ENCODE measurements at places on chromosomes 7 and 10.
A peak's percentile ranks its signal among the peaks of the same experiment; 100 is the strongest.

DNA sequence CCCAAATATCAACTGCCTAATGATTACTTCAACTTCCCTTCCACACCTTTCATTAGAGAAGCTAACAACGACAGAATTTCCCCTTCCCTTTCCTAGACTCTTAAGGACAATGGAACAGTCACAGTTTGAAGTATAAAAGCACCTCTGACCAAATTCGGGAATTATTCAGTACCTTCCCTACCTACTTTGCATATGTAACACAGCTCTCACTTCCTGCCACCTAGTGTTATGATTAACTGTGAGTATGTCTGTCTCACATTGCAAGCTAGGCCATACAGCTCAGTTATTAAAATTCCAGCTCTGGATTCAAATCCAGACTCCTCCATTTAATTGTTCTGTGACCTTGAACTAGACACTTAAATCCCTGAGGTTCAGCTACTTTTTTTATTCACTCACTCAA lies 44.8 kb upstream of the HPSE2 start:
- no peak for DNase-seq

- DNase-seq: no peak
Measured at GRCh38 chr7:20700453-20701227, 85.2 kb downstream of the ABCB5 start.

DNA sequence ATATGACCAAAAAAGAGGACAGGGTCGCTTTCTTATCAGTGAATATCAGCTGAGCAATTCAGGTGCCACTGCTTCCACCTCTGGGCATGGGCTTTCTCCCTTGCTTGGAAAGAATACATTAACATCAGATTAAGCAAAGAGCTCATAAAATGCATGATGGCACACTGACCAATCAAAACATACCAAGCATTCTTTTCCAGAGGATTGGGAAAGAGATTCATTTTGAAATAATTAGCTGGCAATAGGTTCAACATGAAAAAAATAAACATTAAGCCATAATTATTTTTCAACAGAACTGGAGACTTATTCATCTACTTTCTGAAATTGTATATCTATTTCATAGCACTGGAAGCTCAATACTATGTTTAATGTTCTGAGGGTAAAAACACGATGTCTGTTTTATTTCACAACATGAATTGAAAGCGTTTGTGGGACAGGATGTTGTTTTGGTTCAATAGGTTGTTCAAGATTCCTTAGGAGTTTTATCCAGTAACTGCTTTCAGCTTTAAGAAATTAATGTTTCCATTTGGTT lies 53.2 kb downstream of the TFAM start:
- no peak for DNase-seq

DNA sequence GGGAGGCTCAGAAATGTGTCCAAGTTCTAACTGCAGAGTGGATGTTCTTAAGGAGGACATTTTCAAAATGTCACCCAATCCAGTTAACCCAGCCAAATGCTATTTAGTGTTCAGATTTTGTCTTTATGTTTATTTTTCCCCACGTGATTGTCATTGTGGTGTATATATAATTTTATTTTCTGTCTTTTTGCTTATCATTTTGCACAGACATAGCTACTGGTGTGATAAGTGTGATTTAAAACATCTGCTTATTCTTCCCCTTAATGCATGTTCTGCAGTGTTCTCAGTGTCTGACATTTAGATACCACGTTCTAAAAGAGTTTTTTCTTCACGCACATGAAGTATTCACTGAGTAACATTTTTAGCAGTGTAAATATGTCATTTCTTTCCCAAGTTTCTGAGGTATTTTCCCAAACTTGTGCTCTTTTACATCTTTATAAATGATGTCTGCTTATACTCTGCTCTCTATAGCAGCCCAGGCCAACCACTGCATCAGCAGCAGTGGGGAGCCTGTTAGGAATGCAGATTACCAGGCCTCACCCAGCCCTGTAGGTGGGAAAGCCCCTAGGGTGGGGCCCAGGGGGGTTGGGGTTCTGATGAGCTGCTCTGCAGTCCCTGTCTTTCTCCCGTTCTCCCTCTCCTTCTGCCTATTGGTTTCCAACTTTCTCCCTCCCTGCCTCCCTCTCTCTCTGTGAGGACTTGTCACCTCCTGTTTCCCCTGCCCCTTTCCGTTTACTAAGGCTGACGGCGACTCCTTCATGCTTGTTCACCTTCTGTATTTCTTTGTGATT lies 20.8 kb downstream of the ADCY1 start:
- DNase-seq: no peak

GRCh38 chr7:151114151-151115090 lies 28.1 kb downstream of the AGAP3 start:
- no peak for DNase-seq

- peak; percentile 52 for DNase-seq
Measured at GRCh38 chr7:74174606-74175082, 488 bp downstream of the EIF4H start.

DNA sequence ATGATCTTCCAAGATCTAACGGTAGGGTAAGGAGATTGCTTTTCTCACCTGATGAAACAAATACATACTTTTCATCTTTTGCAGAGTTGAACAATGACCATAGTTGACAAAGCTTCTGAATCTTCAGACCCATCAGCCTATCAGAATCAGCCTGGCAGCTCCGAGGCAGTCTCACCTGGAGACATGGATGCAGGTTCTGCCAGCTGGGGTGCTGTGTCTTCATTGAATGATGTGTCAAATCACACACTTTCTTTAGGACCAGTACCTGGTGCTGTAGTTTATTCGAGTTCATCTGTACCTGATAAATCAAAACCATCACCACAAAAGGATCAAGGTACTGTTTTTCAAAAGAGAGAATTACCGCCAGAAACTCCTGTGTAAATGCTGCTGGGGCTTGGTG lies 79.9 kb downstream of the ANKRD61 start:
- no peak for DNase-seq

- no peak for DNase-seq
Measured at GRCh38 chr7:36509962-36510361, 120.3 kb downstream of the ANLN start.

DNA sequence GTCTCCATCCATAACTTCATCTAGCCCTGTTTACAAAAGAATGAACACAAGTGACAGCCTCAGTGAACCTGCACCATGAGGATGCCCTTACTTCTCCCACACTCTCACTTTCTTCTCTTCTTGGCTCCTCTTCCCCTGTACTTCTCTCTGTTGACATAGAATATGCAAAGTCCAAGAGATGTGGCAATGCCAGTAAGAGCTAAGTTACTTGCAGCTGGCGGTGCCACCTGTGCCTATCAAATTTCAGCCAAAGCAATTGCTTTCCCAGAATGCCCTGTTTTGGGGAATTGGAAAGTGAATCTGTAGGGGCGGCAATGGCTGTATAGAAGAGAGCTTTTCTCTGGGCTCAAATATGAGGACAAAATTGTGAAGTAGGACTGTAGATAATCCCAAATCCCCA lies 557.8 kb downstream of the AUTS2 start:
- DNase-seq: no peak

- DNase-seq: no peak
Measured at GRCh38 chr10:31479752-31480151, 160.7 kb downstream of the ZEB1 start.

DNA sequence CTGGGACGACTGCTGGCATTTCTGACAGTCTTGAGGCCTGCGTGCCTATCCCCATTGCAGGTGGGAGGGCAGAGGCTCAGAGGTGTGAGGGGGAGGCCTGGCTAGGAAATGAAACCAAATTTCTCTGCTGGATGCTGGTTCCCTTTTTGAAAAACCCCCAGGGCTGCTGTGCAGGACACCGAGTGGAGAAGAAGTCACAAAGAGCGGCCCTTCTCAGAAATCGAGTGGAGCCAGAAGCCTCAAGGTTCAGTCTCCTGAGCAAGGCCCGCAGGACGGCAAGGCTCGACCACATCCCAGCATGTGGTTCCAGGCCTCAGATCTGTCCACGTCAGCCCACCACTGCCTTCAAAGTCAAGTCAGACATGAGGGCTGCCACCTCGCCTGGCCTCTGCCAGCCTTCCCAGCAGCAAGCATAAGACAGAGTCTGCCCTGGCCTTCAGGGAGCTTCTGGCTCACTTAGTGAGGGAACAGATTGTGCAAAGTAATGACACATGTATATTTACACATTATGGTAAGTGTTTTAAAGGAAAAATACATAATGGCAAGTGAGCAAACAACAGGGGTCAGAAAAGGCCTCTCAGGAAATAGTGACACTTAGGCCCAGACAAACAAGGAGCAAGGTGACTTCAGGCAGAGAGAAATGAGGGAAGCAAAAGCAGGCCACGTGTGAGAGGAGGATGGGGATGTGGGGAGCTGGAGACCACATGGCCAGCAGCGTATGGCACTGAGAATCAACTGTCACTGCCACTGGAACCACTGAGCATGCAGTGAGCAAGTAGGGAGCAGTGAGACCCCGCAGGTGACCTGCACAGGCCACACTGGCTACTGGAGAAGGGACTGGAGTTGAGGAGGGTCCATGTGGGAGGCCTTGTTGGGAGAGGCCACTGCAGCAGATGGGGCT lies 86.7 kb downstream of the ARHGAP22 start:
- DNase-seq: no peak

DNA sequence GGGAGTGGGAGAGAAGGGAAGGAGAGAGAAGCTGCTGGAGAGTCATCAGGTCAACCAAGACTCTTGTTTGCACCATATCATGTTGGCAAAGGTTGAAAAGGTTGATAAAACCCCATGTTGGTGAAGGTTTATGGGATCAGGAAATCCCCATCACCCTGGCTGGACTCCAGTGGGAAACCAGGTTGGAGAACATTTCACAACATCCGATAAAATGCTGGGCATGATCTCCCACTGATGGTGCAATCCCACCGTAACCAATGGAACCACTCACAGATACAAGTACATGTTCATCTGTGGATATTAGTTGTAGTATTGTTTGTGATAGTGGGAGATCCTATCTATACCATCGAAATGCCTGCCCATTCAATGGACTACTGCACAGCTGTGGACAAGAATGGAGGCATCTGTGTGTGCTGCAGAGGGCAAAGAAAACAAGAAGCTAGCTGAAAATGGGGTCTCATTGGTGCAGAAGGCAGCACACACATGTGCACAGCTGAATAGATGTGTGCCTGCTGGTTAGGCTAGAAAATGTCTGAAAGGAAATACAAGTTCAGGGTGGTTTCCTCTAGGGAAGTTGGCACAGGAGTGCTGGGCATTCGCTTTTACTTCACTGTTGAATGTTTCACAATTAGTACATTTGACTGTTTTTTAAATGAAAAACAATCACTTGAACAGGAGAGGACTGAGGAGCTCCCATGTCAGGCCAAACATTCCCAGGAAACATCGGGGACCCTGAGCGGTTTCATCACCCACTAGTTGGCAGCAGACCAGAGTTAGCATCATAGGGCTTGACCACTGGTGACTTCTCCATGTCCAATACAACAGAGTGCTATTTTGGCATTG lies 80.4 kb upstream of the MGMT start:
- no peak for DNase-seq

- no peak for DNase-seq
Measured at GRCh38 chr7:26143298-26144048, 8.5 kb upstream of the NFE2L3 start.

DNA sequence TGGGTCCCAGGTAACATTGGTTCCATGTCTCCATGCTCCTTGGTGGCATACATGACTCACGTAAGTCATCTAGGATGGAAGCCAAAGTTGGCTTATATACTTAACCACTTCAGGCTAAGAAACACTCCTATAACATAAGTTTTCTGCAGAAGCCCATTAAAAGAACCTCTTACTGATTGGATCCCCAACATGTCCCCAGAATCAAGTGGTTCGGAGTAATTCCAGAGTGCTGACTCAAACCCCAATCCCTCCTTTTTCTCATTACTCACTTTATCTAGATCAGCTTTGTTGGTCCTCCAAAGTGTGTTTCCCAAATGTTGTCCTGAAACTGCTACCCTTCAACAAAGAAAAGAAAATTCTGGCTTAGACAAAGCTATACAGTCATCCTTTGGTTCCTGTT lies 10.1 kb upstream of the ATOH7 start:
- DNase-seq: no peak

DNA sequence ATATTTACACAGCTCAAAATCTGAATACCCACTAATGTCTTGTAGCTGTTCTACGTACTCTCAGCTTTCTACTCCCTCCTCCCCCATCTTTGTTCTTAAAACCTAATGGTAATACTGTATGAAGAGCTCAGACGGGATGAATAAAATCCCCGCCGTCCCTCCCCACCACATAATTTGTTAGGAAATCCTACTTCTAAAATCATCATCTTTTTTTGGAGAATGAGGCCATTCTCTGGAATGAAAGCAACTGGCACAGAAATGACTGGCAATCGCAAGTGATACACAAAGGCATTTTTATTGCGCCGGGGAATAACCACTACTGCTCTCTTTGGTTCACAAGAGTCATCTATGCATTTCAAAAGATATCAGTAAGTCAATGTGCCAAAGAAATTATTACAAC lies 27.3 kb downstream of the SLC35B4 start:
- DNase-seq: no peak

DNA sequence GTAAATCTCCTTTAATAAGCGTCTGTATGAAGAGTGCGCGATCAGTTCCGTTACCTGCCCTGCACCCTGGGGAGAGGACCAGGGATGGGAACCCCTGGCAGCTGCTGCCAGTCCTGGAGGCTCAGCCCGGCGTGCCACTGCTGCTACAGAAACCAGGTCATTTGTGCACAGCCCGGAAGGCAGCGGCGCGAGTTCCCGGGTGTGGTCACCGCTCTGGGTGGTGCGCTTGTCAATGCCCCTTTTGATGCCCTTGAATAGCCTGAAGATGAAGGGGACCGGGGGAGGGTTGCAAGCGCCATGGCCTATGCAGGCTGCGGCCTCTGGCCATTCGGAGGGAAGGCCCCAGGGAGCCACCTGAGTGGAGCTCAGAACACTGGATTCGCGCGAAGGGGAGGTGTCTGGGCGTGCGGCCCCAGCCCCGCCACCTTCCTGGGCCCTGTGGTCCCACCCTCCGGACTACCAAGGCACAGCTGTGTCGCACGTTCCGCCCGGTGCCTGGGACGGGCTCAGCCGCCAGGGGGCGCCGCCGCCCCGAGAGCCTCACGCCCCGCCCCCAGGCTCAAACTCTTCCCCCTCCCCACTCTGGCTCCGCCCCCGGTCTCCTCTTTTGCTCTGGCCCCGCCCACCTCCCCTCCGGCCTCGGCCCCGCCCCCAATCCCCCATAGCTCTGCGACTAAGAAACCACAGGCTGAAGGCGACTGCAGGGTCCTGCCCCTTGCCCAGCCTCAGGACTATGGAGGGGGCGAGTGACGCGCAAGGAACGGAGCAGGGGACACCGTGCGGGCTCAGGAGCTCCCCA lies 16.5 kb downstream of the AP5Z1 start:
- peak; percentile 92 for DNase-seq

DNA sequence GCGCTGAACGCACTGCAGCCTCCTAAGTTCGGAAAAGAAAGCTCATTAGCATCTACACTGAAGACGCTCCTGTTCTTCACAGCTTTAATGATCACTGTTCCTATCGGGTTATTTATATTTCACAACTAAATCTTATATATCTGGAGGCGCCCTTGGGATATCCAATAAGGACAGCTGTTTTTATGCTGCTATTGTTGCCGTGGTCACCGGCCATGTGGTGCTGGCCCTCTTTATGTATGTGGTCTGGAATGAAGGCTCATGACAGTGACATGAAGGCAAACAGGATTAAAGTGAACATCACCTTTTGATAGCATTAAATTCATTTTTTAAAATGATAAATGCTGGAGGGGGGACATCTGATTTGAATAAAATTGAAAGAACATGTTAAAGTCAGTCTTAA lies 8.8 kb downstream of the BLVRA start:
- DNase-seq: no peak
